ENCODE measurements at places on chromosomes 5 and 9. TPM values are rescaled to one million over a fixed set of nuclear protein-coding genes. Genes with fewer than 3 reads are reported as not detected.

SPTLC1 gene
- 53.6 TPM for total RNA-seq

PPP3R2 gene
- total RNA-seq = not detected

RASGRF2 gene
- 6.7 TPM for total RNA-seq

C1QTNF2 gene
- not detected for total RNA-seq

IL3 gene
- total RNA-seq = not detected
